B cell (primary cell): ENCODE measurements at places on chromosomes 5 and 9.

- no peak for DNase-seq
These were observed 8.6 kb downstream of the GOLGA1 start for GRCh38 chr9:124932333-124932732.

GRCh38 chr5:171654881-171655280 lies 130.7 kb upstream of the SMIM23 start:
- no peak for DNase-seq

DNA sequence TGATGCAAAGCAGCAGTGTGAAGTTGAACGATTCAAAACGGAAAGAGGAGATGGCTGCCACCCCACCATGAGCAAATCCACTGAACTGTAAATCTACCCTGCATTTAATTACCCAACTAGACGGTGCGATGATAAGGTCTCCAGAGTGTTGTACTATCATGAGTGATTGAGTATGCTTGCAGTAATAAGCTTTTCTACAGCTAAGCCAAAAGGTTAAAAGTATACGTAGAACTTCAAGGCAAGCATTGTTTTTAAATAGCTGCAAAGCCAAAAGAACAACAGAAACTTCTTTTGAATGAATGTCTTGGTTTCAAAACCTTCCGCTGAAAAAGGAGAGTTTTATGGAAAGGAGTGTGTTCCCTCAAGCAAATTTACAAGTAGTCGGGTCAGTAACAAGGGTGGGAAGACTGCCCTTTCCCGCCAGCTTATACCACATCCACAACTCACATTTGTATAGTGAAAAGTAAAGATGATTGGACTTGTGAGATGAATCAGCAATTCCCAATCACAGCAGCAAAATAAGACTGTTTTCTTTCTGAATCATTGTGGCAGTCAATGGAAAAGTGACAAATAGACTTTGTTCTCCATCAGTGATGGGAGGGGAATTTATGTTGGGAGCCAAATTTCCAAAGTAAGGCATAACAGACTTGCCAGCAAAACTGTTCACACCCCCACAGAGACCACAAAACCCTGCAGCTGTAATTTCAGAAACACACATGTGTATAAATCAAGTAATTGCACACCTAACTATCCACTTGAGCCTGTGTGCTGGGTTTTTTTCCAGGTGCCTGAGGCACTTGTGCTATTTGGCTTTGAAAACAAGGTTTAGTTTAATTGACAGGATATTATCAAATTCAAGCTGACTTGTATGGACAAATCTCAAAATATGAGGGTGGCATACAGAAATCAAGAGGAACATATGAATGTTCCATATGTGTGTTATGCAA lies 407.7 kb upstream of the GRAMD2B start:
- DNase-seq, result no peak

- DNase-seq, result no peak
These were observed 577.4 kb upstream of the RORB start for GRCh38 chr9:73919712-73920111.

DNA sequence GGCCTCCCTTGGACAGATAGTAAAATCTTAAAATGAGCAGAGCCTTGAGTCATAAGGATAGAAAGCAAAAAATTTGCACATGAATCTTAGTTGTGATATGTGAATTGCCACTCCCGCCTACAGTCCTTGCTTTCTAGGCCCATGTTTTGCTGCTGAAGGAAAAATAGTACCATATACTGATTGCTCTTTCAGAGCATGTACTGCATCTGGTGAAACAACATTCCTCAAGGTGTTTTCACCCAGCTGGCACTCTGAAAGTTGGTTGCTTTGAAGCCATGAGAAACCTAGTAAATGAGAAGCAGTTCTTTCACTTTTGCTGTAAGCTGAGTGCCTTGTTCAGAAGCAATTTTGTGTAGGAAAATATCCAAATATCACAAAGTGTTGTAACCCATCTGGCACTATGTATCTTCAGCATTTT lies 10.3 kb downstream of the CDC37L1 start:
- no peak for DNase-seq
